ENCODE measurements at places on chromosomes 4 and X.

GRCh38 chr4:40099010-40099409, 42.4 kb downstream of the N4BP2 start:
- DNase-seq, result no peak

DNA sequence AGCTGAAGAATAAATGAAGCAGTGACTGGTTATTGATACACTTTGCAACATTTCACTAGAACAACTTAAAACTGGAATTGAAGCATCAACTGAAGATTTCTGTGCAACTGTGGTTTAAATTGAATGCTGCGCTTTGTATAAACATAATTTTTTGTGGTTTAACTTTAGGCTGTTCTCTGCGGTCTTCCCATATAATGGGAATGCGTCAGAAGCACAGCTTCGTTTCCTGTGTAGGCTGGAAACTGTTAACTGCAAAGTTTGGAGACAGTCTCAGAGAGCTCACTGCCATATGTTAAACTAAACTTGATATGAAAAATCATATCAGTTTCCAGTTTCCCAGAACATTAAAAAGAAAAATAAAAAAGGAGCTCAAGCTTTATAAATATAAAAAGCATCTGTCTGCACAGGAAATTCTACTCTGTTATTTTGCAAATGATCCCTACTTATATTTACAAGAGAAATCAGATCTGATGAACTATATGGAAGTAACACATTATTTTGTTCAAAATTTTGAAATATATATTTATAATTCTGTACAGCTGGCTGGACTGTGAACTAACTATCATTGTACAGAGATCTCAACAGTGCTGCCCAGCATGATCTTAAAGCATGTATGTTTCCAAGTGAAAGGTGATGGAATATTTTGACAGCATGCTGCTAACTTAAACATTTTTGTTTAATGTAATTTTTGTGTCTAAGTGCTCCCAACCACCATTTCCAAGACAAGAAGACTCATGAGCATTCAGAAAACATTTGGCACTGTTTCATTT, 139.9 kb downstream of the NDST3 start:
- DNase-seq, result no peak

DNA sequence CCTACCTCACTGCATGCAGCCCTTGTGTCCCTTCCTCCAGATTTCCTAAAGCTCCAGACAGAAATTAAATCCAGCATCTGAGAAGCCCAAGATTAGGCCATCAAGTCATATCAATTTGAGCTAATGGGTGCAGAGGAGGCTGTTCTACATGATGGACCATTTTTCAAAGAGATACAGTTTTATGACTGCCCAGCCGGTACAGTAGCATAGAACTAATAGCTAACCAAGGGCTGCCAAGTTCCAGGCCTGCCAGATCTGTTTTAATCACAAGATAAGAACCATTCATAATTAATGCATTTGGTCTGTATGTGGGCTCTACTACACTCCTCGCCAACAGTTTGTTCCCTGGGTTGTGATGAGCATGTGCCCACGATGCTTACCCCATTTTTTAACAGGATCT, 73.9 kb upstream of the PLAC1 start:
- no peak for DNase-seq

- no peak for DNase-seq
These were observed 27.9 kb upstream of the BBS7 start for GRCh38 chr4:121898150-121898549.

GRCh38 chrX:71994601-71995000, 84.0 kb downstream of the NHSL2 start:
- DNase-seq, result no peak

DNA sequence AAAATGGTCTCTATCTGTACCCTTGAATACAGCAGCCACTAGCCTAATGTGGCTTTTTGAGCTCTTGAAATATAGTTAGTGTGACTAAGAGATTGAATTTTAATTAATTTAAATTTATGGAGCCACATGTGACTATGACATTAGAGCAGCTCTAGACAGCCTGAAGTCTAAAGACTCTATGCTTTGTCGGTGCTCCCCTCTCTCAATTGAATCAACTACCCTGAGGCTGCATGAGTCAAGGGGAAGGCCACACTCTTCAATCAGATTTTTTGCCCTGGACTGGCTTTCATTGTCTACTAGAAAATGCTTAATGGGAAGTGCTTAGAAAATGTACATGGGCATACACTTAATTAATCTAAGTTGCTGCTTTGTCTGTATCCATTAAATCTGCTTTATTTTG, 11.7 kb downstream of the TLR7 start:
- DNase-seq, result no peak

GRCh38 chrX:21479695-21480270, 105.6 kb downstream of the CNKSR2 start:
- no peak for DNase-seq

GRCh38 chrX:11209798-11210414, 83.3 kb upstream of the AMELX start:
- DNase-seq, result no peak

GRCh38 chr4:82357640-82358039, 16.2 kb downstream of the HNRNPD start:
- no peak for DNase-seq

DNA sequence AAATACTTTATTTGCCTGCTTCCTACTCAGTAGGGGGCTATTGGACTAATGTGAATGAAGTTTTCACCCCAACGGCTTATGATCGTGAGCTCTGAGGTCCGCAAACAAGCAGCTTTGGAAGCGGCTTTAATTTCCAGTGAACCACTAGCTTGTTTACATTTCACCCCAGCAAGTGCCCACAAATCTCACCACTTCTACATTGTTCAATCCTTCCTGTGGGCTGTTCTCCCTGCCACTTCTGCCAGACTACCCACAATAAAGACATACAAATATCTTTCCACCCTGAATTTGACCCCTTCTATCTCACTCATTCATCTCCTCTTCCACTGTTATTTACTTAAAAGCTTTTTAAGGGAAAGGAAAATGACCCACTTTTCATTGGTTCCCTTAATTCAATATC, 98.0 kb downstream of the CDS1 start:
- DNase-seq, result no peak

- no peak for DNase-seq
These were observed 88.3 kb downstream of the SLC34A2 start for GRCh38 chr4:25743971-25744370.

DNA sequence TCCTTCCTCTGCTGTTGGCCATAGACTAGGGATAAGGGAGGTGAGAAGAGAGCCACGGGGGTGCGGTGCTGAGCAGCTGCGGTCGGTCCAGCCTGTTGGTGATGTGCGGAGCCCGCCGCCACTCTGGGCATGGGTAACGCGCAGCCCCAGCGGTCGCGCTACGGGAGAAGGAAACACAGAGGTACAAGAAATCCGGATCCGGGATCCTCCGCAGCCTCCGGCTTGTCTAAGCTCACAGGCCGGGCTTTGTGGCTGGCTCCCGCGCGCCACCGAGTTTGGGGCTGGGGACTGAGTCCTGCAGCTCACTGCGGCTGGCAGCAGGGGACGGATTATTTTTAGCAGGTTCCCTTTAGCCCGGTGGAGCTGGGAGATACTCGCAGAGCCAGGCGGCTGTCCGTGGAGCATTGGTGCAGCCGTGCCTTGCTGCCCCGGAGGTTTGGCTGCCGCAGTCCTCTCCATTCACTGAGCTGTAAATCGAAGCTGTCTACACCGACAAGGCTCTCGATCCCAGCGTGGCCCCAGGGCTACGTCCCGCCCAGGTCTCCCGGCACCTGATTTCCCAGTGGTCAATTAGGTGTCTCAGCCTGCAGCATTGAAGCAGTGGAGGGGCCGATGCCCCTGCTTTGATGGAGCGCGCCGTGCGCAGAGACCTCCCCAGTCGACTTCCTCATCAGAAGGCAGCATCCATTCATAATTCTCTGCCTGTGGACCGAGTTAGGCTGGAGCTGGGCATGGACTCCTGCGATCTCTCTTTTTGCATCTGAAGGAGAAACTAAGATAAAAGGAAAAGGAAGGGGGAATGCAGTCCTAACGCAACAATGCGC, 81.9 kb upstream of the SCML1 start:
- no peak for DNase-seq

- DNase-seq, result no peak
These were observed 204.8 kb upstream of the LDB2 start for GRCh38 chr4:17103231-17103630.

DNA sequence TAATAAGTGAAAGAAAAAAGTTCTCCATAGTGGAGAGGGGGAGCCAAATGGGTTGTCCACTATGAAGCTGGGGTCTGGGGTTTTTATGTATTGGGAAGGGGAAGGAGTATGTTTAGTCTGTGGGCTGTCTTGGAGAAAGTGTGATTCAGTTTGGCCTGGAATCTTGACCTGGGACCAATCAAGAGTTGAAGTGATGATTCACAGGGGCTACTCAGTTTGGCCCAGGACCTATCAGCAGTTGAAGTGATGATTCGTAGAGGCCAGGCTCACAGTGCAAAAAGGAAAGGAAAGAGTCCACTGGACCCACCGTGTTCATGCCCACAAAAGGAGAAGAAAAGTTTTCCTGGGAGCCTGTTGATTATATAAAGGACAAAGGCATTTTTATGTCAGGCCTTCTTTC, 47.3 kb upstream of the RAB9B start:
- no peak for DNase-seq

DNA sequence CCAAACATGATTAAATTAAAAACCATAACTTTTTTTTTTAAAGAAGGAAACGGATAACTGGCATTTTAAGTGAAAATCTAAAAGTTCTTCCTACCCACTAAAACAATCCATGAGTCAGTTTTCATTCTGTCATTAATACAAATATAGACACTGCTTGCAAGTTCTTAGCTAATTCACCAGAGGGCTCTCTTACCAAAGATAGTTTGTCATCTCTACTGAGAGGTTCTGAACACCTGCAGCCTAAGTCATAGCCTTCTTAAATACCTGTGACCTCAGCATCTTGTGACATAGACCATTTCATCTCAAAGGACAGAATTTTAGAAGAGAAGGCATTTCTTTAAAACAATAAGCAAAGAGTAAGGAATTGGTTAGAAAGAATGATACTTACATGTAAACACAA, 65.3 kb upstream of the FAM120C start:
- no peak for DNase-seq

DNA sequence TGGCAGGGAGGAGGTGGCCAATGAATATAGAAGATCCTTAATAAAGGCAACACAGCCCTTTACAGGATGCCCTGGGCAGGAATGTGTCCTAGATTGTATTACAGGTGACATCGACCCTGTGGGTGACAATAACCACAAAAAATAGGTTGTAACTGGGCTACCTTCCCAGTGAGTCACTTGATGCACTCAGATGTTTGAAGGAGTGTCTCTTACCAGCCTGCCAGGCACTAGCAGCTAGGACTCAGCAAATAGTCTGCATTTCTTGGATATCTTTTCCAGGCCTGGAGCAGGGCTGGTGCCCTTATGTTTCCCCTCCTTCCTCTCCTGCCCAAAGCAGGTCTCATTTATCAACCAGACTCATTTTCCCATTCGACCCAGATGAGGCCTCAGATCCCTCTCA, 50.9 kb upstream of the TMEM164 start:
- no peak for DNase-seq

DNA sequence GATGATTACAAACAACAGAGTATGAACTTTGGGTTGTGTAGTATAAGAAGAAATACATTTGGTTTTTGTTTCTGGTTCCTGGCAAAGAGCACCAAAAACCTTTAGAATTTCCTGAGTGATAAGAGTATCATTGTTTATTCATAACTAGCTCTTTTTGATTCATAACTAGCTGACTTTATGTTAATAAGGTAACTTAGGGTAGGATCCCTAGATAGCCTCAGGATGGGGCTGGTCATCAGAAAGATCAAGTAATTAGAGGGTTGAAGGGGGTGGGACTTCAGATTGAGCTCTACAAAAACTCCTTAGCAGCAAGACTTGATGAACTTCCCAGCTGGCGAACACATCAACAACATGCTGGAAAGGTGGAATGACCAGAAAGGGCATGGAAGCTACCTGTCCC, 166.5 kb downstream of the SCFD2 start:
- no peak for DNase-seq
